Left ventricle myocardium inferior (tissue), 1 donor: ENCODE measurements at places on chromosomes 7 and 10. TPM values are rescaled to one million over a fixed set of nuclear protein-coding genes. Genes with fewer than 3 reads are reported as not detected.

KIF11 gene
- total RNA-seq, result 0.96 TPM

AGAP5 gene
- 3.3 TPM for total RNA-seq

DNA sequence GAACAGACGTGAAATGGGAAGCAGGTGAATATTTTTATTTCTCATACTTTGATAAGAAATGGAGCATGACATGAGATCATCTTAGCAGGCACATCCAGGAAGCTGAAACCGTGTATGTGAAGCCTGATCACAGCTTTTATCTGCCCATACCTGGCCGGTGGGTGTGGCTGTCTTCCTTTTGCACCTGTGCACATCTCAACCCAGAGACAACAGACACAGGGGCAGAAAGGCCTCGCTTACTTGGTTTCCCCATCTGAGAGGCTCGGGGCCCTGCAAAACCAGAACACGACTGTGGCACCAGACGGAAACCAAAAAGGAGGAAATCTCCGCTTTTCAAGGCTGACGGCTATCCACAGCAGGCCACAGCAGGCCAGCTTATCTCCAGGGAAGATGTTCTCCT is 116.4 kb downstream of the TCERG1L start:
- no peak for DNase-seq

DNA sequence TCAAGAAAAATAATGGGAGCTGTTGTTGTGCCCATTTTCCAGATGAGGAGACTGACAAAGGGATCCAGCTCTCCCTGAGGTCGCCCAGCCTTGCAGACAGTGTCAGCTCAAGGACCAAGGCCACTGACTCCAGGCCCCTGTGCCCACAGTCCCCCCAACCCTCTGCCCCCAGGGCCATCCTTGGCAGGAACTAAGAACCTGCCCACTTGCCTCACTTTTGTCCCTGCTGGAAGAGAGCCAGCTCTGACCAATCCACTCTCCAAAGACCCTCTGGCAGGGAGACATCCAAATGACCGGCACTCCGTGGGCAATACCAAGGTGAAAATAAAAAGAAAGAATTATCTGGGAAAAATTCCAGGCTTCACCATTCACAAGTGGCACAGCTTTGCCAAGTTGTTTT is 101.3 kb downstream of the TCERG1L start:
- DNase-seq, result no peak

DNA sequence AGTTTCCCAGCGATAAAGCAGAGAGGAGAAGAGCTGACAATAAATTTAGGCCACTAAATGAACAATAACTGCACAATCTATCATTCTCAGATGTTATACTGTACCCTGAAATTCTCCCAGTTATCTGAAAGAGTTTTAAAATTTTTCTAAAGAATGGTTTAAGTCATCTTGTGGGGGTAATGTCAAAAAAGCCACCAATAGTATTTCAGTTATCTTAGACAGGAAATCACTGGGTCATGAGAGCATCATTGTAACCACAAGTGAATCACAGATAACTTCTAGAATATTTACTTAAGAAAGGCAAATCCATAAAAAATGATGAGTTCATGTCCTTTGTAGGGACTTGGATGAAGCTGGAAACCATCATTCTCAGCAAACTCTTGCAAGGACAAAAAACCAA is 147.1 kb downstream of the DNAJB9 start:
- DNase-seq, result no peak

- no peak for DNase-seq
These were observed 6.0 kb downstream of the PRR15 start for GRCh38 chr7:29569648-29570047.

DNA sequence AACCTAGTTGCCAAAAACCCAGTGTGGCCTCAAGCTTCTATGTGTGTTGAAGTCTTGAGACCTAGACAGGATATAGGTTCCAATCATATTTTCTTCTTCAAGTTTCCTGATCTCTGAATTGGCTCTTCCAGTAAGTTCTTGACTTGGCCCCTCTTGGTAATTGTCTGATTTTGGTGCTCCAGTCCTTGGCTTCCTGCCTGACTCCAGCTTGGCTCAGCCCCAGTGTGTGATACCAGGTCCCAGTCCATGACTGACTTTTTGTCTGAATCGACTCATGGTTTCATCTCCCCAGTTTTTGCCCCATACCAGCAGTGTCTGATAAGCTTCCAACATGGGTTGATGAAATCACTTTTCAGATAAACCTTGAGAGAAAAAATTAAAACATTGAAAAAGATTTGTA is 72.3 kb downstream of the FAS start:
- peak; percentile 67 for DNase-seq

GRCh38 chr10:124560377-124561105 is 98.9 kb downstream of the LHPP start:
- peak; percentile 65 for DNase-seq

GRCh38 chr7:33040803-33041516 is 21.6 kb downstream of the NT5C3A start:
- DNase-seq, result no peak

- DNase-seq, result peak; percentile 54
These were observed 905 bp downstream of the C1GALT1 start for GRCh38 chr7:7183061-7183837.

GRCh38 chr7:116327135-116327534 is 116.8 kb downstream of the TES start:
- no peak for DNase-seq
